ENCODE measurements at places on chromosomes 5 and 9.
A peak's percentile ranks its signal among the peaks of the same experiment; 100 is the strongest.

DNA sequence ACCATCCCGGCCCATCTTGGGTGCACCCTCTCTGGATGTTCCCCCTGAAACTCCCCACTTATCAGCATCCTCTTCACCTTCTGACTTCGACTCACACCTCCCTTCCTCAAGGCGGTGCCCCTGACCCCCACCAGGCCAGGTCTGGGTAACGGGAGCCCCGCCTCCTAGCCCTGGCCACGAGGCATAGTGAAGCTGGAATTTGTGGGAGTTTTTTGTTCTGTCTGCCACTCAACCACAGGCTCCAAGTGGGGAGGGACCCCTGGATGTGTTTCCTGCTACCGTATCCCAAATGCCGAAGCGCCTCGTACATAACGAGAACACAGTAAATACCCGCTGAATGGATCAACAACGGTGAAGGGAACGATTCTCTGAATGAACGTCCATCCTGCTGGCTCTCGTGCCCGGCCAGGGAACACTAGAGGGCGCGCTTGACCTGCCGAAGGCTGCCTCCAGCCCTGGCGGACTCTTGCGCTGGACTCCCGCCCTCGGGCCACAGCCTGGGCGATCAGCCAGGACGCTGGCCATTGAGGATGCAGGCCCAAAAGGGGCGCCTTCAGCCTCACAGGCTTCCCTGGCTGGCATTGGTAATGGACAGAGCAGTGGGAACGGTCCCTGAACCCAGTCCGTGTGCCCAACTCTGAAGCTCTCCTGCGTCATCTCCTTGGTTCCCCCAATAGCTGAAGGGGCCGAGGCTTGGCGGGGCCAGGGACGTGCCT, 47.3 kb upstream of the PHYKPL start:
- peak; percentile 45 for DNase-seq

DNA sequence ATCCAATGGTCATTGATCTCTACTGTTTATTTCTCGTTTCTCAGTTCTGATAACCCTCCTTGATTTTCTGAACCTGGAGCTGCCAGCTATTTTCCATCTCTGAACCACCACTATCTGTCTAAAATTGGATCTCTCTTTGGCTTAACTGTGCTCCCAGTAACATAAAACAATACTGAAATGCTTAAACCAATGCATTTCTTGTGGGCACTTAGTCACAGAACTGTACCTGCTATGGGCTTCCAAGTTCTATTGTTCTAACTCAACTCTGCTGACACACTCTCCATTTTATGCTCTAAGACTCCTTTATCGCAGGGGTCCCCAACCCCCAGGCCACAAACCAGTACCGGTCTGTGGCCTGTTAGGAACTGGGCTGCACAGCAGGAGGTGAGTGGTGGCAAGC, 120.6 kb downstream of the LHFPL2 start:
- DNase-seq = no peak

DNA sequence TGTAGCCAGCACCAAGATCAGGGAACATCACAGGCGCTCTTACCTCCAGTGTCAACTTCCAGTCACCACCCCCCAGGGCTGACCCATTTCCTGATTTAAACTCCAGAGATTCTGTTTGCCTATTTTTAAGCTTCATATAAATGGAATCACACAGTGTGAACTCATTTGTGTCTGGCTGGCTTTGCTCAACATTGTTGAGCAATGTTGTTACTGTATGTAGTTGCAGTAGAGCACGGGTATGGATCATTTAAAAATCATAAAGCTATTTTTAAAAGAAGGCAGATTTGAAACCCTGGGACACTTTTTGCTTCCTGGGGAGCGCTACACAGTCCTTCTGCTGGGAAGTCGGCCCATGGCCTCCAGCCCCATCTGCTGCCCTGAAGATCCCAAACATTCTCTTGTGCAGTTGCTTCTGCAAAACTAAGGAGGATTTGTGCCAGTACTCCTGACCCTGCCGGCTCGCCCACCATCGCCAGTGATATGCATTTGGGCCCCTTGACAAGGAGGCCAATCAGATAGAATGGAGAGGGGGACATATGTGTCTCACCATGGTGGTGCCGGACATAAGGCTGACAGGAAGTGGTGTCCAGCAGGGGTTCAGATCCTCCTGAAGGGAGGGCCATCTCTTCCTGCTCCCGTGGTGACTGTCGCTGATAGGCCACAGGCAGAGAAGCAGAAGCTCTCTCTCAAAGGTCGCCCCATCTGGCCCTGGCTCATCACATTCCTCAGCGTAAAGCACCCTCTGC, 13.3 kb downstream of the DCANP1 start:
- DNase-seq = no peak

DNA sequence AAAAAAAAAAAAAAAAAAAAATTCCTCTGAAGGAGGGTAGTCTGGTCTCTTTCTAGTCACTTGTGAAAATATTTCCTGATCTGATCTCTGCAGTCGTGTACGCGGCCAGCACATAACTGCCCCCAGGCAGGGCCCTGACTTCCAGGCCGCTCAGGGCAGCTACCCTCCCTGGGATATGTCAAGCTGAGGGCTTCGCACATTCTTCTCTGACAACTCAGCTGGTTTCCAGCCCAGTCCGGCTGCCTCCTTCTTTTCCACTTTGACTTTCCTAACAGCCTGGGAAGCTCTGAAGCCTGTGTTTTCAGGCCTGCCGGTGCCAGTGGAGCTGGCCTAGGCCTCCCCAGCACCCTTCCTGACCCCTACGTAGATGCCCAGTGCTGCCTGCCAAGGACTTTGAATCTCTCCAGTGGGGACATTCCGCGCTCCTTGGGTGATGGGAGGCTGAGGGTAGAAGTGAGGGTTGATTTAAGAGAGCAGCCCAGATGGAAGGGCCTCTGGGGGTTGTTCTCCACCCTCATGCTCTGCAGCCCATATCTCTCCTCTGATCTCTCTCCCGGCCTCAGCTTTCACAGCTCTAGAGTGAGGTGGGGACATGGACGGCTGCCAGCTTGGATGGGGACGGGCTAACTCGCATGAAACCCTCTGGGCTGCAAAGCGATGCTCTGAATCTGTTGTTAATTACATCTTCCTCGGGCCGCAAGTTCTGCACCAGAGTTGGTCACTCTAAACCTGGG, 20.7 kb downstream of the COL5A1 start:
- DNase-seq = no peak

GRCh38 chr5:109998208-109998607, 308.5 kb downstream of the MAN2A1 start:
- DNase-seq = no peak

DNA sequence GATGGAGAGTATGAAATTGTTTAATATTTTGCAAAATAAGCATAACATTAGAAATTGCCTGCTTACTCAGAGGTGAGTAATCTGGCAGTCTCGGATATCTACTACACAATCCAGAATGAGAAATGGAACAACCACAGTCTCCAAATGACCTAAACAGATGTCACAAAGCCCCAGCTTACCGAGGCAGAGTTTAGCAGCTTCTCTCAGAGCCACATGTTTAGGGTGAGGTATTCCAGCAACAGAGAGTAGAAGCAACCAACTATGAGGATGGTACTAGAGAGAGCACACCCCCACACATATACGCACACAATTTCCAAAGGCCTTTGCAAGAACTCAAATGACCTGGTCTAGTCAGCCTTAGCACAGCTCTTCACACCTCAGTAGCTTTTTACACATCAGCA, 122.7 kb upstream of the LPAR1 start:
- DNase-seq = no peak

DNA sequence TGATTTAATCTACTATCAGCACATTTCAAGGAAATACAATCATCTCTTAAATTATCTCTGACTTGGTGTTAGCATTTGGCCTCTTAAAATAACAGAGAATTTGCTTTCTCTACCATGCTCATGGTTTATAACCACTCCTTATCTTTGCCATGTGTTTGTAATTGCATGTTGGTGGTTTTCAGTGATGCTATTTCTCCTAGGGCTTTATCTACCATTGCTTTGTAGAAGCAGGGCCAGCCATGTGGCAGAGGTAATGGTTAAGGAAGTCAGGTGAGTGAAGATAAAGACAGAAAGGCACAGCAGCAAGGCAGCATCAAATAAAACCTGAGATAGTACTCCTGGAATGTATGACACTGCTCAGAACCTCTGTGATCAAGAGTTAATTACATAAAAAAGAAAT, 206.2 kb downstream of the FER start:
- no peak for DNase-seq

DNA sequence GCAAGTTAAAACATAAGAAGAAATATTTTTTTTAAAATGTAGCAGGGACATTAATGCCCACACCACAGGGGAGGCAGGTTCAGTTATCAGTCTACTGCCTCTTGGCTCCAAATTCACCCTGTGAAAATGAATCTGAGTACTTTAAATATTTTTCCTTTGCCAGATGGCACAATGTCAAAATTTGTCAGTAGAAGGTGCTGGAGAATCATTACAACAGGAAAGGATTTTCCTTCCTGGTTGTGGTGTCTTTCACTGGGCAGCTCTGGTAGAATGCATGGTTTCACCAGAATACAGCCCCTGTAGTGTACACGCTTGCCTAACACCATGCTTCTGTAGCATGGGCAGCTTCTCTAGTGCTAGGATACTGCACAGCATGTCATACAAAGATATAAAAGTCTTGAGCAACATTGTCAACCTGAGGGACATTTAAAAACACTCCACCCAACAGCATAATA, 9.7 kb upstream of the SREK1 start:
- DNase-seq = no peak

GRCh38 chr5:13843175-13843846, 101.2 kb downstream of the DNAH5 start:
- DNase-seq = no peak

- no peak for DNase-seq
Measured at GRCh38 chr9:77916410-77916819, 115.2 kb downstream of the GNAQ start.

DNA sequence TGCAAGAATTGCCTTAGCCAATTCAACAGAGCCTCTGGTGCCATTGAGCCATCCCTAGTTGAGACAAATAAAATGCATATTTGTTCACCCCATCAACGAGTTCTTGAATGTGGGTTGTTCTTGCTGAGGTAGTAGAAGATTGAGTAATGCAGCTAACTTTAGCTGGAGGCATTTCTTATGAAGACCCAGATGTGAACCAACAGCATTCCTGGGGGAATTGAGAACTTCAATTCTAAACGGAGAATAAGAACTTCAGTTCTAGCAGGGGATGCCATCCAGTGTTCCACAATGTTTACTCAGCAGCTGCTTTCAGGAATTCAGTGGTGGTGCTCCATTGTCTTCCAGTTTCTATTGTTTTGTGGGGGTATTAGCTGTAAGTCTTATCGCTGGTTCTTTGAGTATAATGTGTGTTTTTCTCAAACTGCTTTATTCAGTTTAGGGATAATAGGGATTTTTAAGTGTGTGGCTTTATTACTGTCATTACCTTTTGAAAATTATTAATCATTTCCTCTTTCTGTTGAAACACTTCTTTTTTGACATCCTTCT, 1968.2 kb upstream of the NUDT12 start:
- DNase-seq = no peak

DNA sequence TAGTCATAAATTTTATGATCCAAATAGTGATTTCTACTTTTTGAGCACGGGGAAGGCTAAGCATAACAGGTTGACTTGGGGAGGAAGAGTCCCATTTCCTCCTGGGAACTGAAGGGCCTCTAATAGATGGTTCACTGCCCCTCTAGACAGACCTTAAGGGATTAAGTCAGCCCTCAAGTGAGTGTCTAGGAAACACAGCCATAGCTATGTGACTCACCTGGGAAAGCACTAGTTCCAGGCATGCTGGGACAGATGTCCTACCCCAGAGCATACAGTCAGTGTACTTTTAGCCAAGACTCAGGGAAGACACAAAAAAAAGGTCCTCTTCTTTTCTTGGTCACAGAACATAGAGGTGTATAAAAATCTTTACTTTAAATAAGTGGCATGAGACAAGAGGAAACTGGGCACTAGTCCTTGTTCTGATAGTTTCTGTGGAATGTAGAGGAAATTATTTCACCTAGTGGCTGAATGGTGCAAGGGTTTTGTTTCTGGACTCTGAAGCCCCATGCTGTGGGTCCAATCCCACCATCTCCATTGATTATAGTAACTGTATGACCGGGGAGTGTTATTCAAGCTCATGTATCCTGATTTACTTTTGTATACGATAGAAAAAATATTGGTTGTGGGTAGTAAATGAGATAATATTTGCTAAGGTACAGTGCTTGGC, 86.0 kb downstream of the NREP start:
- DNase-seq = no peak

- no peak for DNase-seq
Measured at GRCh38 chr9:73667749-73668148, 516.1 kb downstream of the ANXA1 start.

GRCh38 chr5:55913466-55914413, 62.6 kb downstream of the IL31RA start:
- DNase-seq = no peak

DNA sequence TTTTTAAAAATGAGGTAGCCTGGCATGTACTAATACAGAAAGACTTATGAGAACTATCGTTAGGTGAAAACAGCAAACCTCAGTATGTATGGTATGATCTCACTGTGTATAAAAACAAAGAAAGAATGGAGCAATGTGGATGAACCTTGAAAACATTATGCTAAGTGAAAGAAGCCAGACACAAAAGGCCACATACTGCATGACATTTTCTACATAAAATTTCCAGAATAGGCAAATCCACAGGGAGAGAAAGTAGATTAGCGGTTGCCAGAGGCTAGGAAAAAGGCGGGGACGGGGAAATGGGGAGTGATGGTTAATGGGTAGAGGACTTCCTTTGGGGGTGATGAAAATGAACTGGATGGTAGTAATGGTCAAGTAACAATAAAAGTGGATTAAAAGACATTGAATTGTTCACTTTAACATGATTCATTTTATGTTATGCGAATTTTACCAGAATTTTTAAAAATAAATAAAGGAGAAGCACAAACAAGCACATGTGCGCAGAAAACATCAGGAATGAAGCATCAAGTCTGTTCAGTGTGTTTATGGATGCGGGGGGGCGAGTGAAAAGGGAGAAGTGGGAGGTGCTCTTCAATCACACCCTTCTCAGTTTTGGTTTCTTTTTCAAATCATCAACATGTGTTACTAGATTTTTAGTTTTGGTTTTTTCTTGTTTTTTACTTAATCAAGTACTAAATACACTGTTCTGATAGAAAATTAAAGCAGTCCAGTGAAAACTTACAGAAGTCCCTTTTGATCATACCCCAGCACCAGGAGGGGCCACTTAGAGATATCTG, 16.3 kb downstream of the ROR2 start:
- DNase-seq = no peak

DNA sequence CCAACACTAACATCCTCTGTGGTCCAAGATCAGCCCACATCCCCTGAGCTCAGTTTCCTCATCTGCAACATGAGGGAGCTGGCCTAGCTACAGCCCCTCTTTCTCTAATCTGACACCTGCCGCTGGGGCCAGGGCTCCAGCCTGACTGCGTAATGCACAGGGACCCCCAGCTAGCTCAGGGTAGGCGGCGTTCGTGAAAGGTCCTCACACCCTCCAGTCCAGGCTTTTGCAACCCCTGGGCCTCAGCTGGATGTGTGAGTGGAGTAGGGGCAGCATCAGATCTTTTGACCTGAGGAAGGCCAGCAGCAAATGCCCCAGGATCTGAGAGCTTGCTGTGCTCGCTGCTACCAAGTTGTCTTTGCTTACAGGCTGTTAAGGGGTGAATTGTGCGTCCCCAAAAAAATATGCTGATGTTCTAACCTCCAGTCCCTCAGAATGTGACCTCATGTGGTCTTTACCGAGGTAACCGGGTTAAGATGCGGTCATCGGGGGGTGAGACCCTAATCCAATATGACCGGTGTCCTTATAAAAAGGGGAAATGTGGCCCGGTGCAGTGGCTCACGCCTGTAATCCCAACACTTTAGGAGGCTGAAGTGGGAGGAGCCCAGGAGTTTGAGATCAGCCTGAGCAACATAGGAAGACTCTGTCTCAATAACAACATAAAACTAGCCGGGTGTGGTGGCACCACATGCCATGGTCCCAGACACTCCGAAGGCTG, 47.8 kb downstream of the PLPP7 start:
- no peak for DNase-seq

GRCh38 chr9:120654272-120654671, 60.0 kb downstream of the MEGF9 start:
- DNase-seq = no peak
